ENCODE measurements at places on chromosomes 1 and 21.
A peak's percentile ranks its signal among the peaks of the same experiment; 100 is the strongest.

DNA sequence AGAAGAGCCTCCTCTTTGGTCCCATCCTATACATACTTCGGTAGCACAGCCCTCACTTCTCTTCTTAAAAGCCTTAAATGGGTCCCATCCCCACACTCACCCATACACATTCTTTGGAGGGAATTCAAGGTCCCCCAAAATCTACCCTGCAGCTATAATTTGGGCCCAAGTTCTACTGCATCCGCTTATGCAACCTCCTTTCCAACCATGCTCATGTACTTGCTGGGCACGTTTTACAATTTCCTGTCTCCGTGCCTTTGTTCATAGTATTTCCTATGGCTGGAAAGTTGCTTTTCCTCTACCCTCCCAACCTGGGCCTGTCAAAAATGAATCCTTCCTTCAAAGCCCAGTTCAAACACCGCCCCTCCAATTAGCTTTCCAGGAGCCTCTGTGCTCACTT, 99.7 kb downstream of the SLC45A1 start:
- DNase-seq = no peak
- no peak overlapping the region for H3K27ac ChIP-seq
- no peaks in the 10 kb centered on the region for H3K27me3 ChIP-seq
- H3K36me3 ChIP-seq = peaks cover 41% of the 10 kb centered on the region
- no peak overlapping the region for H3K4me3 ChIP-seq

GRCh38 chr1:109781806-109782205, 18.1 kb upstream of the EPS8L3 start:
- no peaks in the 10 kb centered on the region for H3K36me3 ChIP-seq
- no peak for DNase-seq
- no peaks in the 10 kb centered on the region for H3K4me1 ChIP-seq
- H3K4me3 ChIP-seq = no peak overlapping the region

DNA sequence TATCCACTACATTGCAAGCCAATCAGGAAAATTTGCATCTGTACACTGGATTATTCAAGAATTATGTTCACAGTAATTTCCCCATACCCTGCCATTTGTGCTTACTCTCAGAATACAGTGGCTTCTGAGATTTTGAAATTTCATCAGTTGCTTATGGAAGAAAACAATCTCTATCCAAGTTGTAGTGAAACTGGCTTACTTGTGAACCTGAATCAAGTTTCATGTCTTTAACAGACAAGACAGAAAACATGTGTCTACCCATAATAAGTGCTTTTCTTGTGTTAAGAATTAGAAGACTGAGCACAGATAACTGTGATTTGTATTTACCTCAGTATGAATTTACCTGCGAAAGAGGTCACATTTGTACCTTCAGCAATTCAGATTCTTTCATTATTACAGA, 672.7 kb upstream of the ADGRL2 start:
- H3K4me1 ChIP-seq = no peaks in the 10 kb centered on the region
- H3K27ac ChIP-seq = no peak overlapping the region
- H3K4me3 ChIP-seq = no peak overlapping the region
- no peaks in the 10 kb centered on the region for H3K27me3 ChIP-seq
- DNase-seq = no peak
- H3K36me3 ChIP-seq = no peaks in the 10 kb centered on the region

DNA sequence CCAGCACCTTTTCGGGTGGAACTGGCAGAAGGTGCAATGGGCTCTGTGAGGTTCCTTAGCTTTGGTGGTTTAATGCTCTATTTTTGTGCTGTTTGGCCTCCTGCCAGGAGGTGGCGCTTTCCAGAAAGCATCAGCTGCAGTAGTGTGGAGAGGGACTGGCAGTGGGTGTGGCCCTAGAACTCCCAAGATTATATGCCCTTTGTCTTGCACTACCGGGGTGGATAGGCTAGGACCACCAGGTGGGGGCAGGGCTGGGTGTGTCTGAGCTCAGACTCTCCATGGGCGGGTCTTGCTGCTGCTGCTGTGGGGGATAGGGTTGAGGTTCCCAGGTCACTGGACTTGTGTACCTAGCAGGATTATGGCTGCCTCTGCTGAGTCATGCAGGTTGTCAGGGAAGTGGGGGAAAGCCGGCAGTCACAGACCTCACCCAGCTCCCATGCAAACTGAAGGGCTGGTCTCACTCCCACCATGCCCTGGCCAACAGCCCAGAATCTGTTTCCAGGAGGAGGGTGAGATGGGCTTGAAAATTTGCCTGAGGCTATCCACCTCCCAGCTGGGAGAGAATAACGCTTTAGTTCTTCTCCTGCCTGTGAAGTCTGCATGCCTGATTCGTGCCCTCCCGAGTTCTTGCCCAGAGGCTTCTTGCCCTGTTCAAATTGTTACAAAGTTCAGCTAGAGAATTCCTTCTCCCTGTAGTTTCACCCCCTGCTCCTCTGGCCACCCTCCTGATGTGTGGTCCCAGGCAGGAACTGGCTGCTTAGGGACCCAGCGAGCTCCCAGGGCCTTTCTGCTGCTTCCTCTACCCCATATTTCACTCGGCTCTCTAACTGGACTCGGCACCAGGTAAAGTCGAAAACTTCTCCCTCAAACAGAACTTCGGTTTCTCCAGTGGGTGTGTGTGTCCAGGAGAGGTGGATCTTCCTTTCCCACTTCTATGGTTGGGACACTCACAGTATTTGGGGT, 76.5 kb upstream of the BTG3 start:
- no peaks in the 10 kb centered on the region for H3K27me3 ChIP-seq
- peaks cover 27% of the 10 kb centered on the region for H3K4me1 ChIP-seq
- H3K36me3 ChIP-seq = no peaks in the 10 kb centered on the region
- no peak overlapping the region for H3K27ac ChIP-seq
- no peak overlapping the region for H3K4me3 ChIP-seq

DNA sequence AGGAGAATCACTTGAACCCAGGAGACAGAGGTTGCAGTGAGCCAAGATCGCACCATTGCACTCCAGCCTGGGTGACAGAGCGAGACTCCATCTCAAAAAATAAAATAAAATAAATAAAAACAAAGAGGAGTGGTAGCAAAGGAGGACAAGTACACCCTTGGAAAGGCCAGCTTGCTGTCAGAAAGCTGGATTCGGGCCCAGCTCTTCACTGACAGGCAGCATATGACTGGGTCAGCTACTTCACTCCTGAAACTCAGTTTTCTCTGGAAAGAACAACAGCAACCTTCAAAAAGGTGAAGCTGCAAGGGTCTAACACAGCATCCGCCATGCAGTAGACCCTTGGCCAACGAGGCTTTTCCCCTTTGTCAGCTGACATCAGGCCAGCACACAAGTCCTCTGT, 156.0 kb upstream of the TIAM1 start:
- no peak for DNase-seq
- no peaks in the 10 kb centered on the region for H3K4me1 ChIP-seq
- no peaks in the 10 kb centered on the region for H3K27me3 ChIP-seq
- no peak overlapping the region for H3K4me3 ChIP-seq
- no peak overlapping the region for H3K27ac ChIP-seq

DNA sequence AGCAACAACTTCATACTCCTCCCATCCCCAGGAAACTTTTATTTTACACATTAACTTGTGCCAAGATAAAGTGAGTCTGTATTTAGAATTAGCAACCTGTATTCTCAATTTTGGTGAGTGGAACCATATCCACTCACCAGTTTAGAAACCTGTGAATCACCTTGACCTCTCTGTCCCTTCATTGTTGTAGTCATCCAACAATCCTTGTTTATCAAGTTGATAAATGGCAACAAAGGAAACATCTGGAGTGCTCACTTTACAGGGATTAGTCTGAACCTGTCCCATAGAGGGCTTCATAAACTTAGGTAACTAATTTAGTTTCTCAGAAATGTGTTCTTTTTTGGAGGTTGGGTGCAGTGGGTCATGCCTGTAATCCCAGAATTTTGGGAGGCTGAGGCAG, 3.9 kb upstream of the CLSPN start:
- H3K27me3 ChIP-seq = peaks cover 4% of the 10 kb centered on the region
- peaks cover 4% of the 10 kb centered on the region for H3K4me1 ChIP-seq
- no peak overlapping the region for H3K4me3 ChIP-seq
- no peak for DNase-seq
- no peak overlapping the region for H3K27ac ChIP-seq
- peaks cover 4% of the 10 kb centered on the region for H3K36me3 ChIP-seq

DNA sequence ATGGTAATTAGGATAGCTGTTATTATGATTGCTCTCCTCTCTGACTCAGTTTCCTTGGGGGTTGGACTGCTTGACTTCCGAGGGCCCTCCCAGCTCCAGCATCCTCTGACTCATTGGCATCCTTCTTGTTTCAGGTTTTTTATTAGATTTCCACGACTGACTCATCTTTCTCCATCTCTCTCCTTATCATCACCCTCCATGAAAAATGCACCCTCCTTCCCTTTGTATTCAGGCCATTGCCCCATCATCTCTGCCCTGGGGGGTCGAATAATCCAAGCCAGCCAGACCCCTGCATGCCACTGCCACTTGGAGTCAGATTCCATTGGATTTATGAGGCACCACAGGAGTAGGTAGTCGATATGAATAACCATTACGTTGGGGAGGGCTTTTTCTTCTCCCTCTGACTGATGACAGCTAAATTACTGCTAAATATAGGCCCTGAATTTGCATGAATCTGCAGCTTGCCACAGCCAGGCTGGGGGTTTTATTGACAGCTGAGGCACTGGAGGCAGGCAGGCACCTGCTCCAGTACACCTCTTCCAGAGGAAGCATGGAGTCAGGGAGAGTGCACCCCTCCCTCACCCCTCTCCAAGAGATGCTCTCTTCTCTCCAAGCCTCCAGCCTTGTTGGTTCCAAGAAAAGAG, 91.7 kb downstream of the C1orf94 start:
- no peaks in the 10 kb centered on the region for H3K36me3 ChIP-seq
- no peak overlapping the region for H3K4me3 ChIP-seq

DNA sequence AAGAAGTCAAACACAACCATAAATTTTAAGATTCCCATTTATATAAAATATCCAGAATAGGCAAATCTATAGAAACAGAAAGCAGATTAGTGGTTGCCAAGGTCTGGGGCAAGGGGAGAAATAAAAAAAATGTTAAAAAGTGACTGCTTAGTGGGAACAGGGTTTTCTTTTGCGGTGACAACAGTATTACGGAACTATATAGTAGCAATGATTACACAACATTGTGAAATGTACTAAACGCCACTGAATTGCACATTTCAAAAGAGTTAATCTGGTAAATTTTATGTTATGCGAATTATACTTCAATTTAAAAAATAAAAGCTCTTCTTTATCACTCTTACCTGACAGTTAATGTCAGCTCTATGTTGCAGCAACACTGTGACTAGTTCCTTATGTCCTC, 105.2 kb downstream of the ACBD6 start:
- H3K27me3 ChIP-seq = no peaks in the 10 kb centered on the region
- H3K36me3 ChIP-seq = peaks cover 64% of the 10 kb centered on the region
- H3K4me1 ChIP-seq = peaks cover 2% of the 10 kb centered on the region
- no peak overlapping the region for H3K27ac ChIP-seq

- H3K4me3 ChIP-seq = no peak within 1 kb of the TSS
- H3K27ac ChIP-seq = no peak within 1 kb of the TSS
- no peaks in the 10 kb centered on the region for H3K36me3 ChIP-seq
- H3K4me1 ChIP-seq = no peaks in the 10 kb centered on the region
- peak; percentile 29 for DNase-seq
Measured at GRCh38 chr1:202710070-202711045, at the start of gene SYT2. Gene SYT2 (minus strand): TSS chr1:202710454. CDS start chr1:202605772, 104,682 bp downstream.

GRCh38 chr1:87428367-87428766, 99.7 kb downstream of the LMO4 start:
- H3K27ac ChIP-seq = no peak overlapping the region
- DNase-seq = no peak
- no peaks in the 10 kb centered on the region for H3K36me3 ChIP-seq
- peaks cover 13% of the 10 kb centered on the region for H3K27me3 ChIP-seq

- no peak overlapping the region for H3K4me3 ChIP-seq
- H3K27me3 ChIP-seq = no peaks in the 10 kb centered on the region
- no peak overlapping the region for H3K27ac ChIP-seq
- no peak for DNase-seq
- no peaks in the 10 kb centered on the region for H3K36me3 ChIP-seq
Measured at GRCh38 chr1:97212671-97213070, 491.1 kb downstream of the PTBP2 start.

DNA sequence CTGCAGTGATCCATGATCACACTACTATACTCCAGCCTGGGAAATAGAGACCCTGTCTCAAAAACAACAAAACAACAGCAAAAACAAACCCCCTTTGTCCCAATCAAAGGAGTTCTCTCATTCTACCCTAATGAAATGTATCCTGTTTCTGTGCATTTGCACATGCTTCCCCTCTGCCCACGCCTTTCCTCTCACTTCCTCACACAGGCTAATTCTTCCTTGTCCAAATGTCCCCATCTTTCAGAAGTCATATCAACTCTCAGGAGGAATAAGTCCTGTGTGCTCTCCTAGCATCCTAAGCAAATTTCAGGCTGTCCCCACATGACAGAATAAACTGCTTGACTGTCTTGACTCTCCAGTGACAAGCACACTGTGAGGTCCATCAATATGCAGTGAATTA, 8.1 kb upstream of the ATP1B1 start:
- no peak overlapping the region for H3K27ac ChIP-seq
- no peak for DNase-seq
- H3K4me3 ChIP-seq = no peak overlapping the region
- peaks cover 4% of the 10 kb centered on the region for H3K27me3 ChIP-seq

DNA sequence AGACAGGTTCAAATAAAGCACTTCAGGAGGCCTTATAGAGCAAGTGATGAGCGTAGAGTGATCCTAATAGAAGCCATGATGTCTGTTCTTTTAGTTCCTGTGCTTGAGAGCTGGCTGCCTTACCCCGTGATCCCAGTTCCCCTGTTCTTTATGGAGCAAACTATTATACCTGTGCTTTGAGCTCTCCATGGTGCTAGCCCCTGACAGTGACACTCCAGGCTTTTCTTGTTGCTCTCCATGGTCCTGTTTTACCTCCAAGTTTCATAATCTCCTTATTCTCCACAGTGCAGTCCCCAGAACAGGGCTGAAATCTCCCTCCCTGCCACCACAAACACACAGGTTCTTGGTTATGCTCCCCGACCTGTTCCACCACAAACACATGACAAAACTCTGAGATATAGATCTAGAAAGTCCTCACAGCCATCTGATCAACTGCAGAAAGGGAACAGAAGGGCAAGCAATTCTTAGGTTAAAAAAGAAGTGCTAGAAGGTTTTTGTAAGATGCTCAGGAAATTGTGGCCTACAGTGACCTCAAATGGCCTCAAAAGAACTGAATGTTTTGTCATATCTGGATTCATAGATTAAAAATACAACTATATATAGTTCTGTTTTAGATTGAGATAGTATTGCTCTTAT, 6.0 kb downstream of the CADM3 start:
- peaks cover 63% of the 10 kb centered on the region for H3K27me3 ChIP-seq
- no peaks in the 10 kb centered on the region for H3K36me3 ChIP-seq
- no peaks in the 10 kb centered on the region for H3K4me1 ChIP-seq
- H3K4me3 ChIP-seq = no peak overlapping the region
- DNase-seq = peak; percentile 26
- H3K27ac ChIP-seq = no peak overlapping the region

DNA sequence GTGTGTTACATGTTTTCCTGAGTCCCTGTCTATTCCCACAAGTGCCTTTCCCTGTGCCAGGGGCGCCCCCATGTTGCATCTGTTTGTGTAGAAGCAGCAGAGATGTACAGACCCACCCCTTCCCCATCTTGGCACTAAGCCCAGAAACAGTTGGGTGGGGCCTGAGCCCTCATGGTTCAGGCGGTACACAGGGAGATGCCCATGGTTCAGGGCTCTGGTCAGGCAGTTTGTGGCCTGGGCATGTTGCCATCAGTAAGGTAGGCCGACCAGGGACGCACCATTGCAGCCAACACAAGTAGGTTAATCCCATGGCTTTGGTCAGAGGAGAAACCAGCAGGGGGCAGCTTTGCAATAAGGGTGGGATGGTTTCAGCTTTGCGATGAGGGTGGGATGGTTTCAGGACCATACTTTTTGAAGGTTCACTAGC, 914 bp upstream of the ADGRB2 start:
- H3K27me3 ChIP-seq = peaks cover 28% of the 10 kb centered on the region
- H3K36me3 ChIP-seq = no peaks in the 10 kb centered on the region
- H3K4me1 ChIP-seq = peaks cover 28% of the 10 kb centered on the region
- no peak overlapping the region for H3K27ac ChIP-seq
- no peak for DNase-seq
- no peak overlapping the region for H3K4me3 ChIP-seq

- H3K27me3 ChIP-seq = no peaks in the 10 kb centered on the region
- peak overlapping the region; percentile 75 for H3K4me3 ChIP-seq
Measured at GRCh38 chr1:24486331-24487065, 16.1 kb upstream of the RCAN3 start.

All from activated naive CD8-positive, alpha-beta T cell treated with anti-CD3 and anti-CD28 coated beads for 36 hours (primary cell).